ENCODE measurements at places on chromosomes 1 and 21.

DNA sequence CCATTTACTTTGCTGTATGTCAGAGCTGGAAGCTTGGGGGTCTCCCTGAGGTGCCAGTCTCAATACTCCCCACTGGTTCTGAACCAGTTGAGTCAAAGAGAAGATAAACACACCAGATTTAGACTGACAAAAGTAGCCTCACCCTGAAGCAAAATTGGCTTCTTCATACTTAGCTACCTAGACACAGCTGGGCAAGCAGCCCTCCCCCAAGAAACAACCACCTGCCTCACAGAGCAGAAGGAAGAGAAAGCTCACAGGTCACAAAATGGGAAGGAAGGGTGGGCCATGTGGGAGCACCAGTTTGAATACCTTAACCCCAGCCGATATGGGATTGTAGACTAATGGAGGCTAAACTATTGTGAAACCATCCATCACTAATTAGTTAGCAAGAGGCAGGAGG is 24.6 kb upstream of the MYSM1 start:
- DNase-seq, result no peak

DNA sequence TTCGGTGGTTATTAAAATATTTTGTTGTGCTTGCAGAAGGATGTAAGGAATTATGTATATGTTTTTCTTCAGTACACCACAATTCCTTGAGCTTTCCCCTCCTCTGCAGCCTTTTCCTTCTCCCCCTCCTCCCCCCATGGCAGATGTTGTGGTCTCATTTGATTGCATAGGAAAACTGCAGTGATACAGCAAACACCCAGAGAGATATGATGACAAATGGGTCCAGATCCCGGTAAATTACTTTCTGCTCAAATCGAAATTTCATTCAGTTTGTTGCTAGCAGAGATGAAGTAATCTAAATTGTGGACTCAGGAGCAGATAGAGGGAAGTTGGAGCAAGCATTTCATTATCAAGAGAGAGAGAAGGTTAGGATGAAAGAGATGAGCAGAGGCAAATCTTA is 9.9 kb downstream of the LMO4 start:
- DNase-seq, result no peak

- DNase-seq, result no peak
These were observed 52.5 kb downstream of the LRRC8D start for GRCh38 chr1:89873288-89873687.

GRCh38 chr21:26962621-26963181 is 4.2 kb downstream of the ADAMTS5 start:
- no peak for DNase-seq

- no peak for DNase-seq
These were observed 10.5 kb upstream of the LAX1 start for GRCh38 chr1:203754455-203754864.

DNA sequence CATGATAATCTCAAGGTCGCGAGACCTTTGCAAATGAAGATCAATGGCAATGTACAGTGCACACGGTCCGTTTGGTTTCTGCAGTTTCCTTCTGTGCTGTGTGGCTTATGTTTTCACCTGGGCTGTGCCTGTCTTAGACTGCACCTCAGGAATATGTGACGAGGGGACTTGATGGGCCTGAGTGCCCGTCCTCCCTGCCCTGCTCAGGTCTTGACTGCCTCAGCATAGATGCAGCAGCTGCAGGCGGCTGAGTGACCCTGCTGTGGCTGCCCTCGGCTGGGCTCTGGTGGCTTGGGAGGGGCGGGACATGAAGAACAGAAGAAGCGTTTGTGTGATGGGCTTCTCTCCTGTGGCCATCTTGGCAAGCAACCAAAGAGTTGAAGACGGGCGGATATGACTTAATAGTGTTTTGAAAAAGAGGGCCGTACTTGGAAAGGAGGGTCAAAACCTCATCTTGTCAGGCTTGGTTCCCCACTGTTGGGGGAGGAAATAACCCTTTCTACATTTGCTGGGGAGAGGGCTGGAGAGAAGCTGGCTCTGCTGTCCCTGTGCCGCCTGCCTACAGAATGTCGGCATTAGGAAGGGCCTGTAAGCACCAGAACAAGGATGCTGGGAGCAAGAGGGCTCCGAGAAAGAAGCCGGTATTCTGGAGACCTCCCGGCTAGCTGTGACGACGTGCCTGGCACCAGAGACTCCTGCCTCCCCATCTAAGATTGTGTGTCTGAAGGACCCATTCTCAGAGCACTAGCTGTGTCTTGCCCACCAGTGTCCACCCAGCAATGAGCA is 7.1 kb downstream of the MYBPHL start:
- DNase-seq, result no peak

- no peak for DNase-seq
These were observed 29.4 kb downstream of the HMGB4 start for GRCh38 chr1:33893147-33893830.

- DNase-seq, result no peak
These were observed 5.8 kb downstream of the ELF3 start for GRCh38 chr1:202016022-202016810.

Data from NCI-H1105 treated with DMSO at 0.1 percent for 48 hours (cell line).